ENCODE measurements at places on chromosomes 11 and 22.

DNA sequence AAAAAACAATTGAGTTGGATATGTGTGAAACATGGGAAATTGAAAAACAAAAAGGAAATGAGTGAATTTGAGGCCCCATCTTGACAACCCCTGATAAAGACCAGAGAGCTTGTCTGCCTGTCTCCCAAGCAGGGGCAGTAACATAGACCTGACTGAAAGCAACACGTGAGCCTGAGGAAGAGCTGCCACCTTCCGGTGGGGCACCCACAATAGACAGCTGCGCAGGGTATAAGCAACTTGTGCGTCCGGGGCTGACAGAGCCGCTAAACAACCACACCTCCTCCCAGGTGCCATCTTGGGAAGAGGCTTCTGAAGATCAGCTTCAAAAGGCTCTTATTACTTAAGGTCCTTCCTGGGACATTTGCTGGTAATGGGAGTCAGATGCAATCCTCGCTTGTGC lies 166.8 kb downstream of the NTM start:
- DNase-seq: no peak

DNA sequence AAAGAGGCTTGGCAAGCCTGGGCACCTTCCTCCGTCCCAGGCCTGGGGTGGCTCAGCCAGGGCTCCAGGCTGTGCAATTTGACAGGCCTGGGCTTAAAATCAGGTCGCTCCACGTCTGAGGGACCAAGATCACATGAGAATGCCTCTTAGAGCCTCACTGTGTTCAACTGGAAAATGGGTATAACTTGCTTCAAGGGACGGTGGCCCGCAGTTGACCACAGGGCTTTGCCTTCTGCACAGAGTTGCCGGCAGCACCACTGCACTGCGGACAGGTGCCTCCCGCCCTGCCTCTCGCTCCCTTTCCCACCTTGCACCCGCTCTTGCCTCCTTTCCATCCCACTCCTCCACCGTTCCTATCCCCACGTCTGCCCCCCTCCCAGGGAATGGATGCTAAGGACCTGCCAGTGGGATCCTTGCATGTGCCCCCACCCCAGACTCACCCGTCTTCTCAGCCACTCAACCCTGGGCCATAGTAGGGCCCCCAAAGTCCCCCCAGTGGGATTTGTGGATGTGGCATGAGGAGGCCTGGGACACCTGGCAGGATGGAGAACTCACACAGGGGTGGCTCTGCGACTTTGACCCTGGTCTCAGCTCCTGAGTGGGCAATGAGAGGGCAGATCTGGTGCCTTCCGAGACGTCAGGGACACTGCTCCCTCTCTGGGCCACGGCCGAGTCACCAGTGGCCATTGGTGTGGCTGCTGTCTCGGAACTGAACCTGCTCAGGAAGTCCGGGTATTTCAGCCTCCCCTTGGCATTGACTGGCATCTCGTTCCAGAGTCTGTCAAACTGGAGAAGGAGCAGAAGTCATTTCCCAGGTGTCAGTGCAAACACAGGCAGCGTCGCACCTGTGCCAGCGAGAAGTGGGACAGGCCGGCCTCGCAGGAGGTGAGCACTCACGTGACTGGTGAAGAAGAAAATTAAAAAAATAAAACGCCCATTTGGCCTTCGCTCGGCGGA lies 128.0 kb downstream of the MPPED1 start:
- no peak for DNase-seq

GRCh38 chr11:63530021-63530420 lies 6.6 kb upstream of the PLAAT4 start:
- DNase-seq: no peak

- no peak for DNase-seq
Observed at GRCh38 chr11:58058276-58059006, 27.7 kb downstream of the OR6Q1 start.

- no peak for DNase-seq
Observed at GRCh38 chr11:2035382-2035781, 37.7 kb upstream of the H19 start.

DNA sequence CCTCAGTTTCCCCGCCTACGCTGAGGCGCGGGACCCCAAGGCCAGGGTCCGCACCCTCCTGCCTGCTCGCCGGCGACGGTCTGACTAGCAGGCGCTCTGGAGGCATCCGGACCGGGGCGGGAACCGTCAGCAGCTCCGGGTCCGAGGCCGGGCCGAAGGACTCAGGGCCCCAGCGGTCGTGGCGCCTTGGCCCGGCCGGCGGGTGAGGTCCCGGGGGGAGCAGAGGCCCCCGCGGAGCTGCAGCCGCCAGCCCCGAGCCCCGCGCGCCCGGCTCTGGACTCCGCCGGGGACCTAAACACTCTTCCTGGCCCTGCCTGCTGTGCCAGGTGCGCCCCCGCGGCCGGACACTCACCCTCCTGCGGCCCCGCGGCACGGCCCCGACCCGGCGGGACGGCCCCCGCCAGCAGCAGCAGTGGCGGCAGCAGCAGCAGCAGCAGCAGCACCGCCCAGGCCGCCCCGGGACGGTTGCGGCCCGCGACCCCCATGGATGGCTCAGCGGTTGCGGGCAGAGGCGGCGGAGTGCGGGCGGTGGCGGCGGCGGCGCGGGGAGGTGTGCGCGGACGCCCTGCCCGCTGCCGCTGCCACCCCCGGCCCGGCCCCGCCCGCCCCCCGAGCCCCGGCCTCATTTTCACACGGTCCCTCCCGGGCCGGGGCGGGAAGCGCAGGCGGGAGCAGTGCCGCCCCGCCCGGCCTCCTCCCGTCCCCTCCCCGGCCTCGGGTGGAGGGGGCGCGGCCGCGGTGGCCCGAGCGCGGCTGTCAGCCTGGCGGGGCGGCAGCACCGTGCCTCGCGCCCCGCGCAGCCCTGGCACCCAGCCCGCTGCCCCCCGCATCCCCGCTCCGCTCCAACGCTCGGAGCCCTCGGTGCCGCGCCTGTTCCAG lies at the start of gene SCUBE2:
TSS of gene SCUBE2 (minus strand) at position 556 of the 879 bp plus-strand sequence. CDS start at position 485, 71 bp downstream.
- DNase-seq: no peak

GRCh38 chr11:116364348-116364747 lies 408.4 kb downstream of the BUD13 start:
- DNase-seq: no peak

GRCh38 chr11:96412761-96413381 lies 23.1 kb downstream of the JRKL start:
- DNase-seq: no peak

DNA sequence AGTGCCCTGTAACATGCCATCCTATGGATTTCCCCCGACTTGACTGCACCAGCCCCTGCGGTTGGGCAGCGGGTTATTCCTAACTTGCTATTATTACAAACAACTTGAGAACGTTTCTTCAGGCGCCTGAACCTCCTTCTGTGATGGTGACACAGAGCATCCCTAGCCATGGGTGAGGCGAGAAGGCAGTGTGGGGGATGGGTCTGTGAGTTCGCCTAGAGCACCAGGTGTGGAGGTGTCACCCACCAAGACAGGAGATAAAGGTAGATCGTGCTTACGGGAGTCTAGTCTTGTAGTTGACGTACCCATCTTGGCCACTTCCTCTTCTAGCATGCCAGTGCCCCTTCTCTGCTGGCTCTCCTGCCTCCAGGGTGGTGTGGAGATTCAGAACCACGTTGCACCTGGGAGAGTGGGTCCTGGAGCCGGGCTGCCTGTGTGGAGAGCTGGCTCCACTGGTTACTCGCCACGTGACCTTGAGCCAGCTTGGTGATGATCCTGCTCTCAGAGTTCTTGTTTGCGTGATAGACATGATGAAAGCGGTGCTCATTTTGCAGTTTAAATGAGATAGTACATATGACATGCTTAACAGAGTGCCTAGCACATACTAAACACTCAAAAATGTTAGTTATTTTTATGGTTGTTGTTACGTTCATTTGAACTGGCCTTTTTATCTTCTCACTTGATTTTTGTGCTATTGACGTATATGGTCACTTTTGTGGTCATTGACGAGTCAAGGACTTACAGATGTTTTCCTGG lies 37.8 kb downstream of the TBC1D22A start:
- DNase-seq: no peak

DNA sequence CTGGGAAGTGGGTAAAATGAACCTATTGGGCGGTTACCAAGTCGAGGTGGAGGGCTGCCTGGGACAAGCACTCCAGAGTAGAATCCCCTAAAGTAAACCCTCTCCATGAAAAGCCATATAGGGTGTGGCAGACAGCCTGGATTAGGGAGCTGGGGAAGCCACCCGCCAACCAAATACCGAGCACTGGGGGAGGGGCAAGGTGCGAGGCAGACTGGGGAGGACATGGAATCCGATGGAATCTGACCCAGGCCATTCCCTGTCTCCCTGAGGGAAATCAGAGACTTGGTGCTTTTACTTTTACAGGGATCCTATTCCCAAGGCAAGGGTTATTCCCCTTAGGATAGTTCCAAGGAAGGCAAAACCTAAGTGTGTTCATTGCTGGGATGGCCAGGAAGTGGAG lies 130.9 kb upstream of the HSD17B12 start:
- DNase-seq: no peak

DNA sequence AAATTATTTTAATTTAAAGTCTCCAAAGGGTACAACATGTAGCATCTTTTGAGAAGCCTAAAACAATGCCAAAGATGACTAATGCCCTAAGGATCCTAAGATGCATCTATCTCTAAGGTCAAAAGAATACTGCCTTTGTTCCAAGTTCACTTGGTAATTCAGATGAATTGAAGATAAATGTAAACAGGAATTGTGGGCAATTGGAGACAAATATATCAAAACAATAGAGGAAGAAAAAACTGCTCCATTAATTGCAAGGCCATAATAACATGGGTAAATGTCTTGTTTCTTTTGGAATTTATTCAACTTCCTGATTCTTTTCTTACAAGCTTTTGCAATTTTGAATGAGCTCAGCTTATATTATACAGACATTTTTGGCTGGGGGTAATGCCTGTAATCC lies 338.6 kb downstream of the TTC28 start:
- no peak for DNase-seq

GRCh38 chr11:64778223-64778472 lies 194 bp downstream of the SF1 start:
- no peak for DNase-seq

DNA sequence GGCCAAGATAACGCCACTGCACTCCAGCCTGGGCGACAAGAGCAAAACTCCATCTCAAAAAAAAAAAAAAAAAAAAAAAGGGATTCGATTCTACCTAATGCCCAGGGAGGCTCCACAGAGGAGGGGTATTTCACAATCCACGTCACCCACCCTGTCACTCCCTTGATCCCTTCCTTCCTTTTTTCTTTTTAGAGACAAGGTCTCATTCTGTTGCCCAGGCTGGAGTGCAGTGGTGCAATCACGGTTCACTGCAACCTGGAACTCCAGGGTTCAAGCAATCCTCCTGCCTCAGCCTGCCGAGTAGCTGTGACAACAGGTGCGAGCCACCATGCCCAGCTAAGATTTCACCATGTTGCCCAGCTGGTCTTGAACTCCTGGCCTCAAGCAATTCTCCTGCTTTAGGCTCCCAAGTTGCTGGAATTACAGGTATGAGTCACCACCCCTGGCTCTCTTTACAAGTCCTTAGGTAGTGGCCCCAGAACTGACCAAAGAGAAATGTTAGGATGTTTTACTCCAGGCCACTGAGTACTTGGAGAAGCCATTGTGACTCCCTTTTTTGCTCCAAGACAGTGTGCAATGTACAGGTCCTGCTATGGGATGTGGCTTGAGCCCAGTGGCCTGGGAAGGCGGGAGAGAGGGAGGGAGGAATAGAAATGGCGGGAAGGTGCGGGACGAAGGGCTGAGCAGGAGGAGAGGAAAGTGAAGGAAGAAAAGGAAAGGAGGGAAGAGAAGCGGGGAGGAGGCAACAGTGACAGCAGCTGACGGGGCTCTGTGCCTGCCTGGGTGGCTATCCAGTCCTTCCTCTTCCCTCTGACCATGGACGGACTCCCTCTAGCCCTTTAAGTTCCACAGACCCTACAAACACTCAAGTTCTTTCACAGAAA lies 11.8 kb upstream of the FXYD2 start:
- DNase-seq: no peak

DNA sequence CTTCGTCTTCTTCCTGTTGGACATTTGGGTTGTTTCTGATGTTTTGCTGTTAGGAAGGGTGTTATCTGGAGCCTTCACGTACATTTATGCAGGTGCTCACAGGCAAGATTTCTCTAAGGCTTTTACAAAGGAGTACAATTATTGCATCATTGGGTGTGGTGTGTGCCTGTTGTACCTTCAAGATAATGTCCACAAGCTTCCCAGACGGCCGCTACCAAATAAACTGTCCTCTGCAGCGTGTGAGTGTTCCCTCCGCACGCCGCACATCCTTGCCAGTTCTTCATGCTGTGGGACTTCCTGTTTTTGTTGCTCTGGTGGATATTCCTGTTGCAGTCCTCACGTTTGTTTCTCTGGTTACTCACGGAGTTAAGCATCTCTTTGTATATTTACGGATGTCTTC lies 133.3 kb downstream of the TBC1D22A start:
- no peak for DNase-seq

GRCh38 chr11:68878022-68878421 lies 25.6 kb downstream of the MRPL21 start:
- no peak for DNase-seq

- no peak for DNase-seq
Observed at GRCh38 chr11:73356979-73357860, 19.0 kb upstream of the RELT start.

DNA sequence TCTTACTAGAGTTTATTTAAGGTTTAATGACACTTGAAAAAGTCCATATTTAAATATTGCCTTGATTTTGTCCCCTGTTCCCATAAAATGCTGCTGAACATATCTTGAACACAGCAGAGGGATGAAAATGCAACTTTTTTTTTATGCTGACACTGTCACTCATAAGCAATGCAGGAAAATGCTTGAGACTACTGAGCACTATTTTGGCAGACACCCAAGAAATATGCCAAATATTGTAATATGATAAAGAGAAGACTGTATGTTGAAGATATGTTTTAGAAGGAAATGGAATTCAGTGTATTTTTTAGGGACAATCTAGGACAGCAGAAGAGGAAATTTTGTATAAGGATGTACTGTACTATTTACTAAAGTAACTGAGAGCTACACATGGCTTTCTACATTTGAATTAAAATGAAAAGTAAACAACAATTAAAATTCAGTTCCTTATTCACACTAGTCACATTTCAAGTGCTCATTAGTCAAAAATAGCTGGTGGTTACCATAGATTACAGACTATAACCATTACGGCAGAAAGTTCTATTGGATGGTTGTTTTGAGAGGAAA lies 58.6 kb downstream of the LRRC4C start:
- DNase-seq: no peak

- no peak for DNase-seq
Observed at GRCh38 chr11:61378713-61379313, 13.6 kb upstream of the TMEM216 start.
